Stimulated activated effector memory CD8-positive, alpha-beta T cell treated with anti-CD3 and anti-CD28 coated beads, Interleukin-12 subunit alpha, Interleukin-12 subunit beta, amount 100 ng/mL, for 72 hours (primary cell): ENCODE measurements at places on chromosomes 1 and 21.

DNA sequence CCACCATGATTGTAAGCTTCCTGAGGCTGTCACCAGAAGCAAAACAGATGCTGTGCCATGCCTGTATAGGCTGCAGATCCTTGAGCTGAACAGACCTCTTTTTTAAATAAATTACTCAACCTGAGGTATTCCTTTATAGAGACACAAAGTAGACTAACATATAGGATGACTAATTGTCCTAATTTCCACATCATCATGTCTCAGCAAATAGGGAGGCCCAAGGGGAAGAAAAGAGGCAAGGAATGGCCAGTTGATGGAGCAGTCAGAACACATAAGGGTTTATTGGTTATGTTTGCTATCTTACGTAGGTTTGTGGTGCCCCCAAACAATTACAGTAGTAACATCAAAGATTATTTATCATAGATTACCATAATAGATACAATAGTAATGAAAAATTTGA lies 126.2 kb downstream of the RASAL2 start:
- DNase-seq = no peak

- DNase-seq = no peak
Measured at GRCh38 chr1:7063981-7064380, 278.7 kb downstream of the CAMTA1 start.

DNA sequence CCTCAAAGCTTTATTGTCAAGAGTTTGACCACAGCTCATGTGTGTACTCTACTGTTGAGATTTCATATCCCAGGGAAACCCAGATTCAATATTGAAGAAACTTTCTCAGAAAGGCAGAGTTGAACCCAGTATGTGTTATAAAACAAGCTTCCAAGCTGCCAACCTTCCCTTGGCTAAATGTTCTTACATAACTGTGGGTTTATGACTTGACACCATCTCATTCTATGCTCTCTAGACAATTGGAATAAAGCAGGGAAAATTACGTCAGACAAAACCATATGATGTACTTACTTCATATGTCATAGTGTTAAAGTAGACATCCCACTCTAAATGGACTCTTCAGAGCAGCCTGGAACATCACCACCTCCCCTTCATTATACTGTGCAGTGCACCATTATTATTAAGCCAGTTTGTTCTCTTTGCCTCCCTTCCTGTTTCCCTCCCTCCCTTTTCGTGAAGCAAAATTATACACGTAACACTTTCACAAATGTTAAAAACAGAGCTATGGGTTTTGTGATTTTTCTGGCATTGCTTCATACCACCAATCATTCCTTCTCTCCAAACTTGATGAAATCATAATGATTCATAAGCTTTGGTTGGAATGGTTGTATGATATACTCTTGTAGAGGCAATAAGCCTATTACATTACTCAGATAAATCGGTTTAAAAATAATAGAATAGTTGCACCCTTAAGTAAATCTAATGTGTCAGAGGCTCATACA lies 507.2 kb downstream of the LTN1 start:
- no peak for DNase-seq

- no peak for DNase-seq
Measured at GRCh38 chr1:57324388-57324787, 99.5 kb downstream of the DAB1 start.

GRCh38 chr1:7489586-7489985 lies 281.5 kb upstream of the VAMP3 start:
- DNase-seq = no peak

- DNase-seq = no peak
Measured at GRCh38 chr1:35935442-35936388, 4.8 kb downstream of the AGO3 start.

- no peak for DNase-seq
Measured at GRCh38 chr1:116775116-116775752, 21.0 kb downstream of the CD2 start.

DNA sequence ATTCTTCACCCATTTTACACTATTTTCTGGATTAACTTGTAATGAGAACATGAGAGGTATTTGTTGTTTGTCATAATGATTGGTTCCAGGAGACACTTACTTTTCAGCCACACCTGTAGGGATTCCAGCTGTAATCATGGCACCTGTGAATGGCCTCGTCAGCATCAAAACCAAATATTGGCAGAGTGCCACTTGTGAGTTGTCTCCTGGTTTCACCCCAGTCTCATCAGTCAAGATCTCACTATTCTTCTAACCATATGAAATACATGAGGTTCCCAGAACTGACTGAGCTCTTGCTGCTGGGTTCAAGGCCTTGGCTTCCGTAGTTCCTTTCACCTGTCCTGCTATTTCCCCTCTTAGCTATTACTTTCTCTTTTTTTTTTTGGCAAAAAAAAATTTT lies 246.6 kb upstream of the ADGRL2 start:
- no peak for DNase-seq

DNA sequence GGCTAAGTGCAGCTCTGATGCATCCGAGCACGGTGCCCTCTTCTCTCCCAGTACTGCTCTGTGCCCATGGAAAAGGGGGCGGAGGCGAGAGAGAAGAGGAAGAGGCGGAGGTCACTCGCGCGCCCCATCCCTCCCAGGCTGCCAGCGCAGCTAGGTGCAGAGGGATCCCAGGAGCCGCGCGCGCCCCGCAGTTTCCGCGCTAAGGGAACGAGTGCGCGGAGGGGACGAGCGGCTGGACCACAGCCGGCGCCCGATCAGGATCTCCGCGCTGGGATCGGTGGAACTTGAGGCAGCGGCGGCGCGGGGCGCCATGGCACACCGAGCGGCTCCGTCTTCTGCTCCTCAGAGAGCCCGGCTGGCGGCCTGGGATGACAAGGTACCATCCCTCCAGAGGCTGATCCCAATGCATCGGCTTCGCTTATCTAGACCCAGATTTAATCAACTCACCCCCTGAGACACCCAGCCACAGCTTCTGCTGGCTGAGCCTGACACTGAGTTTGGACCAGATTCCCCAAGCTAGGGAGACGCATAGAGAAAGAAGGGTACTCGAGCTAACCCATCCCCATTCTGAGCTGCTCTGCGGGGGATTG lies at the start of gene PTGFR:
TSS of gene PTGFR (plus strand) at position 114 of the 590 bp plus-strand sequence. CDS start 1,770 bp downstream, outside the sequence.
- DNase-seq = no peak
